ENCODE measurements at places on chromosomes 5 and 9.

- DNase-seq, result no peak
These were observed 12.2 kb downstream of the KLHL9 start for GRCh38 chr9:21322911-21323461.

DNA sequence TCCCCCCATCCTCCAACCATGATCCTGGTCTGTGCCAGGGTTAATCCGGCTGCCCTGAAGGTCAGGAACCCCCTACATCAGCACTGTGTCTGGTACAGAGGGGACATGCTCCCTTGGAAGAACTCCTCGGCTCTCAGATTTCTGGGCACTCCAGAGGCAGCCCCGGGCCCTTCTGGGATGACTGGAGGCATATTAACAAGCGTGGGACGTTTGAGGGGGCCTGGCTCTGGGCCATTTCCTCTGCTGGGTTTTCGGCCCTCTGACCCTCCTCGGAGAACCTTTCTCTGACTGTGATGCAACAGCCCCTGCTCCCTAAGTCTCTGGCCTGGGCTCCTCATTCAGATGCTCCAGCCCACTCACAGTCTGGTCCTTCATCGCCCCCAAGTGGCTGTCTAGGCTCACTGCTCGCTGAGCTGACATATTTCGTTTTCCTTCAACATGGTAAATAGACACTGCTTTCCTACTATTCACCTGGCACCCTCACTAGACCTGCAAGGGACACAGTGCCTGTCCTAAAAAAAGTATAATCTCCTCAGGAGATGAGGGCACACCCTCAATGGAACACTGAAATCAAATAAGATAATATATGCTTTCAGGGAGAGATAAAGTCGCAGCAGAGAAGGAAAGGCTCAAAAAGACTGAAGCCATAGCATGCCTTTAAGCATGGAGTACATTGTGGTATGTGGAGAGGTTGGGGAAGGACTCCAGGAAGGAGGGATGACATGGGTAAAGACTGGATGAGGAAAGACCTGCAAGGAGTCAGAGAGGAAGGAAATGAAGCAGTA is 404.7 kb upstream of the TRPC7 start:
- DNase-seq, result peak; percentile 77

DNA sequence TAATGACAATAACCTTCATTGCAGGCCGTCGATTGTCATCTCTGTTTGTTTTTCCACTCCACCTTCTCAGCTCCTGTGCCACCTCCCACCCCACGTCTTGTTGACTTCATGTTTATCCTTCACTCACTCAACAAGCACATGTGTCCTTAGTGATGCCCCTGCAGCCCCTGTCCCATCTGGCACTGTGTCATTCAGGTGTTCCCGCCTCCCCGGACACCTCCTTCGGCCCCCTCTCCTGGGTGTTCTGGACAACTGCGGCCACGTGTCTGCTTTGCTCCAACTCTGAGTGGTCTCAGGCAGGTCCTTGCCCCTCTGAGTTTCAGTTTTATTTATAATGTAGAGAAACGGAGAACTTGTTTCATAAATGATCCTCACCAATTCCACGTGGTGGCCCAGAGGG is 91.0 kb upstream of the COL5A1 start:
- DNase-seq, result no peak

- no peak for DNase-seq
These were observed 104.0 kb upstream of the ATP10B start for GRCh38 chr5:160956051-160956450.

DNA sequence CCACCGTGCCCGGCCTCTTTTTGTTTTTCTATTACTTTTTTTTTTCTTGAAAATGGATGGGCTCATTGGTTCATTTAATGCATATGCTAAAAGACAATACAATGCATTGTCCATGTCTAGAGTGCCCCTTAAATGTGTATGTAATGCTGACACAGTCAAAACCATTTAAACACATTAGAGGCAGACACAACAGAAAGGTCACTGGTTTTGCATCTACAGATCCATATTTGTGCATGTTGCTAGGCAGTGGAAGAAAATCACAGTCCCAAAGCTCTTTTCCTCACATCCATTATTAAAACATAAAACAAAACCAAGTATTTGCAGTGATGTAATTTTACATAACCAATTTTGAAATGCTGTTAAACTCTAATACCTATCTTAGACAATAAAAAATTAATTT is 389.0 kb downstream of the TAF11L14 start:
- DNase-seq, result no peak

- no peak for DNase-seq
These were observed 9.6 kb downstream of the C9orf152 start for GRCh38 chr9:110198357-110198756.

GRCh38 chr9:93306579-93307091 is 122.7 kb downstream of the WNK2 start:
- no peak for DNase-seq

DNA sequence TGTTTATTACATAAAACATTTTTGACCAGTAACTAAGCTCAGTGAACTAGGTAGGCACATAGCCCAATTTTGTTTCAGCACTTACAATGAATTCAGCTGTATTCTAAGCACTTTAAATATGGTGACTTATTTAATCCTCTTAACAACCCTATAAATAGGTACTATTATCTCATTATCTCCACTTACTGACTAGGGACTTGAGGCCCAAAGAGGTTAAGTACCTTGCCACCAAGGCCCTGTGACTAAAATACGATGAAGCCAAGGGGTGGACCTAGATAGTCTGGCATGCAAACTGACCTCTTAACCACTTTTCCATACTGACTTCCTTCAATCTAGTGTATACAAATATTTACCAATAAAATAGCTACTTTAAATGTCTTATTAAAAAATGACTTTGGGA is 266.4 kb downstream of the ZNF608 start:
- DNase-seq, result no peak

GRCh38 chr9:33684831-33685230 is 110.5 kb upstream of the PRSS3 start:
- DNase-seq, result no peak

- no peak for DNase-seq
These were observed 180.5 kb downstream of the CNTLN start for GRCh38 chr9:17315341-17315740.

GRCh38 chr9:136460772-136461325 is 21.2 kb upstream of the INPP5E start:
- DNase-seq, result no peak

GRCh38 chr9:27933210-27934025 is 360.1 kb upstream of the C9orf72 start:
- no peak for DNase-seq

GRCh38 chr5:179793468-179794139 is at the start of gene LTC4S:
Gene LTC4S, plus strand, starts transcription at chr5:179793986. Its CDS starts 95 bp downstream, at chr5:179794081.
- DNase-seq, result no peak
